ENCODE measurements at places on chromosomes 1 and 21. TPM values are rescaled to one million over a fixed set of nuclear protein-coding genes. Genes with fewer than 3 reads are reported as not detected.

DNA sequence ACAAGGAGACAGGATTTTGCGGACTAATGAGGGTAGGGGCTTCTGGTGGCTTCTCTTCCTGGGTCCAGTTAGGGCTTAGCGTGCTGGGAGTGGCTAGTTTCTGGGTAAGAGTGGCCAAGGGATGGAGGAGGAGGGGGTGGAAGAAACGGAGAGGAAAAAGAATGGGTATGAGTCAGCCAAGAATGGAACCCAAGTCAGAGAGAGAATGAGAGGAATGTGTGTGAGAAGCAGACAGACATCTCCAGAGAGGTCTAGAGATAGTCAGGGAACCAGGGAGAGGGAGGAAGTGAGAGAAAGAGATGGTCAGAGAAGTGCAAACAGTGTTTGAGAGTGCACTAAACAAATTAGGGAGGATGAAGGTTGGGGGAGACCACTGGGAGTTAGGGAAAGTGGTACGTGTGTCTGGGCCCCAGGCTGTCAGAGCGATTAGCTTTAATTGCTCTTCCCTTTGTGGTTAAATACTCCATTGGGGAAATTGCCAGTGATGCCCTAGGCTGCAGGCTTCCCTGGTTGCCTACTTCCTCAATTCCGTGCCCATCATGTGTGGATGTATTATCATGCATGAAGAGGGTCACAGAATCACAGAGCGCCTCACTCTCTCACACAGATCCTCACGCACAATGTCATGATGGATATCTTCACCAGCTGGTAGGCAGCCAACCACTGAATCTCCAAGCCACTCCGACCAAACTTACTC lies 1.4 kb downstream of the PEA15 start:
- peak overlapping the region; percentile 85 for H3K27ac ChIP-seq
- DNase-seq: no peak
- no peak overlapping the region for H3K4me3 ChIP-seq
- peaks cover 54% of the 10 kb centered on the region for H3K4me1 ChIP-seq
- H3K27me3 ChIP-seq: no peaks in the 10 kb centered on the region

DNA sequence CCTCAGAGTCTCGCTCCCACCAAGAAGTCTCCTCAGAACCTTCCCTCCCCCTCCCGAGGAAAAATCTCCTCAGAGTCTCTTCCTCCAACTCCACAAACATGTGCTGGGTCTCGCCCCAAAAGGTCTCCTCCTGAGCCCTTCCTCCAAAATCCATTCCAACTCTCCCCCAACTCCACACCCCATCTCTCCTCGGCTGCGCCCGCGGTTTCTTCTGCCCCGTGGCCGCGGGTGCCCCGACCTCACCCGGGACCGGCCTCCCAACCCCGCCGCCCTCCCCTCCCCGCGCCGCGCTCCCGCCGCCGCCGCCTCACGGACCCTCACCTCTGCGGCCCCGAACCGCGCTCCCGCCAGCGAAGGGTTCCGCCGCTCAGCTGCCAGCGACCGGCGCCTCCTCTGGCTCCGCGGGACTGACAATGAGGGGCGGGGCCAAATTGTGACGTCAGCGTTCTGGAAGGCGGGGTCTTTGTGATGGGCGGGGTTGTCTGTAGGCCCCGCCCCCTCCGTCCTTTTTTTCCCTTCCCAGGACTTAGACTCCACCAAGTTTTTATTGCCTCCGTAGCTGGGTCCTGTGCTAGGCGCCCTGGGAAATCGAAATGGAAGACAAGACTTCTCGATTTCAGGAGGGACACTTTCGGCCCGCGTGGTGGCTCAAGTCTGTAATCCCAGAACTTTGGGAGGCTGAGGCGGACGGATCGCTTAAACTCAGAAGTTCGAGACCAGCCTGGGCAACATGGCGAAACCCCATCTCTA lies at the start of gene LUZP1:
LUZP1 (minus strand) TSS at position 412 of the 750 bp plus-strand sequence.
- peaks cover 8% of the 10 kb centered on the region for H3K4me1 ChIP-seq
- peak within 1 kb of the TSS; percentile 81 for H3K27ac ChIP-seq
- peak within 1 kb of the TSS; percentile 92 for H3K4me3 ChIP-seq
- H3K36me3 ChIP-seq: no peaks in the 10 kb centered on the region

DNA sequence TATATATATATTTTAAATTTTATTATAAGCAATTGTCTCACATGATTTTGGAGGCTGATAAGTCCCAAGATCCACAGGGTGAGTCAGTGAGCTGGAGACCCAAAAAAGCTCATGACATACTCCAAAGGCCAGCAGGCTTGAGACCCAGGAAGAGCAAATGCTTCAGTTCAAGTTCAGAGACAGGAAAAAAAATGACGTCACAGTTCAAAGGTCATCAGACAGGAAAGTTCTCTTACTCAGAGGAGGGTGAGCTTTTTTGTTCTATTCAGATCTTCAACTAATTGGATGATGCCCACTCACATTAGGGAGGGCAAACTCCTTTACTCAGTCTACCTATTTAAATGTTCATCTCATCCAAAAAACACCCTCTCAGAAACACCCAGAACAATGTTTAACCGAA lies 18.2 kb downstream of the RXRG start:
- H3K27me3 ChIP-seq: no peaks in the 10 kb centered on the region
- no peaks in the 10 kb centered on the region for H3K4me1 ChIP-seq
- H3K27ac ChIP-seq: no peak overlapping the region
- H3K36me3 ChIP-seq: no peaks in the 10 kb centered on the region

DNA sequence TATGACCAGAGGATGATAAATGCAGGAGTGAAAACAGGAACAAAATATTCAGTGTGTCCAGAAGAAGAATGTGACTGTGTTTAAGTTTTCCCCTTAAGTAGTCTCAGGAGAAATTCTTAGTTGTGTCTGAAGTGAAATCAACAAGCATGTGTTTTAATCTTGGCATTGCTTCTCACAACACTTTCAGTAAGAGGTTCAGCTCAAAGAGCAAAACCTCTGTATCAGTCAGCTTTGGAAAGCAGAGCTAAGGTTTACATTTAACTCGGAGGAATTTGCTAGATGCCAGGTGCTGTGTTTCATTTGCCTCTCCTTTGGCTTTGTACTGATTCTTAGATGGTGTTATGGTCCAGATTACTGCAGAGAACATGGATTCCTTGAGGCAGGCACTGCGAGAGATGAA lies 28.6 kb downstream of the CC2D1B start:
- no peaks in the 10 kb centered on the region for H3K27me3 ChIP-seq
- no peak overlapping the region for H3K4me3 ChIP-seq
- peaks cover 2% of the 10 kb centered on the region for H3K36me3 ChIP-seq
- no peak for DNase-seq

DNA sequence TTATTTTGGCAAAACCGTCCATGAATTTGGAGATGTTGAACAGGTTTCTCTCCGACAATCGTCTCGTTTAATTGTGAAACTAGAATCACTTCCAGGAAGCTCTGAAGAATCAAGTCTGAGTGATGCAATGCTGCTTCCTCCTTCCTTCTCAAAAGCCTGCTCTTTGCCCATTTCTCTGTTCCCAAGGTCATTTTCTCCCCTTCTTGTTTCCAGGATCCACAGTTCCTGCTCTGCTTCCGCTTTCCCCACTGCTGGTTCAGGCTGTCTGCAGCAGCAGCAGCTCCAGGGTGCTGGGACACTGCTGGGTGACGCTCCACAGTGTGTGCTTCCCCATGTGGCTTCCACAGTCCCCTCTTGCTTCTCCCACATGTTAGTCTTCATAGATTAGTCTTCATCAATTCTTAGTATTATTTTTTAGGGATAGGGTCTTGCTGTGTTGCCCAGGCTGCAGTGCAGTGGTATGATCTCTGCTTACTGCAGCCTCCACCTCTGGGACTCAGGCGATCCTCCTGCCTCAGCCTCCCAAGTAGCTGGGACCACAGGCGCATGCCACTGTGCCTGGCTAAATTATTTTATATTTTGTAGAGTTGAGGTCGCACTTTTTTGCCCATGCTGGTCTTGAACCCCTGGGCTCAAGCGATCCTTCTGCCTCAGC lies 156.2 kb downstream of the DYRK1A start:
- H3K27me3 ChIP-seq: no peaks in the 10 kb centered on the region
- H3K4me3 ChIP-seq: no peak overlapping the region
- no peaks in the 10 kb centered on the region for H3K36me3 ChIP-seq

The CDC7 gene
- 0.78 TPM for total RNA-seq

GRCh38 chr1:199173356-199173755 lies 534.5 kb downstream of the PTPRC start:
- no peak overlapping the region for H3K4me3 ChIP-seq
- no peak for DNase-seq

The ZNF678 gene
- 11.2 TPM for total RNA-seq

GRCh38 chr1:14681182-14681581 lies 82.7 kb downstream of the KAZN start:
- no peak for DNase-seq
- H3K4me3 ChIP-seq: no peak overlapping the region
- no peaks in the 10 kb centered on the region for H3K27me3 ChIP-seq
- no peaks in the 10 kb centered on the region for H3K36me3 ChIP-seq
- H3K4me1 ChIP-seq: no peaks in the 10 kb centered on the region
- H3K27ac ChIP-seq: no peak overlapping the region

DNA sequence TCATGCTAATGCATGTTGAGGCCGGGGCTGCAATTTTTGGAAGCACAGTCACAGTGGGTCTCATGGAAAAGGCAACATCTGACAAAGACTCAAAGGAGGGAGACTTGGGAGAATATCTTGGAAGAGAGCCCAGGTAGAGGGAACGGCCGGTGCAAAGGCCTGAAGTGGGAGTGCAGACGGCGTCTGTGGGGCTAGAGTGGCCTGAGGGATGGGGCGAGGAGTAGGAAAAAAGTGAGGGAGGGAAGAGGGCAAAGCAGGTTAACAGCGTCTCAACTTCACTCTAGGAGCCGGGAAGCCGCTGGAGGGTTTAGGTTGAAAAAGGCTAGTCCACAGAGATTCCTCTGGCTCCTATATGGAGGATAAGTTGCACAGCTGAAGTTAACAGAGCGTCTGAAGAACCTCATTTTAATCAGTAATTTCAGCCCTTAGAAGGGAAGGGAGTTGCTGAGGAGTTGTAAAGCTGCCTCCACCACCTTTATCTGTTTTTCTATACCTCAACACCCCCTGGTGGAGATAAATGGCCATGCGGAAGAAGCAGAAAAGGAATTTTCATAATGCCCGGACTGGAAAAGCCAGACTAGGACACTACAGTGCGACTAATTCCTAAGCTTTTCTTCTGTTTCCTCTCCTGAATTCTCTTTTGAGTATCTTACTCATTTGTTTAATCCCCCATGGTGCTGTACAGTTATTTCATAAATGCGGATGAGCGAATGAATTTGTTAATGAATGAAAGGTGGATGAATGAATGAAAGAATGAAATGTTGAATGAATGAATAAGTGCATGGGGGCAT lies 78.7 kb upstream of the ZNF281 start:
- H3K4me1 ChIP-seq: peaks cover 30% of the 10 kb centered on the region
- DNase-seq: peak; percentile 74
- no peaks in the 10 kb centered on the region for H3K36me3 ChIP-seq

The AIRE gene
- total RNA-seq: not detected

DNA sequence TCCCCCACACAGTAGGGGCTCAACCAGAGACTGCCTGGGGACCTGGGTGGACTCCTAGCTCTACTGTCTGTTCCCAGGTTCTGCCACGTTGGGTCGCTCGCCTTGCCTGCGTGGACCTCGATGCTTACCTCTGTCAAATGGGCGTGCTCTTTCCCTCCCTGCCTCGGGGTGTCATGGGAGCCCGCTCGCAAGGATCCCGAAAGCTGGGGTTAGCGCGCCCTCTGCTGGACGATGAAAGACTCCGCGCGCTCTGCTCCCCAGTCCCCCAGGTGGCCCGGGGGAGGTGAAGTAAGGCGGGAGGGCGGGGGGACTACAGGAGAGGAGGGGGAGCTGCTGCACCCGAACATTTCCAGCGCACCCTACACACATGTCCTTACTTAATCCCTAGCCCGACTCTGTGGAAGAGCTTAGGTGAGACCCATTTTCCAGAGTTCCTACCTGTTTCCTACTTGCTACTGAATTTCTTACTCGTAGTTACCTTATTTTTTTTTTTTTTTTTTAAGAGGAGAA lies 2.3 kb upstream of the BSND start:
- no peaks in the 10 kb centered on the region for H3K36me3 ChIP-seq
- peaks cover 9% of the 10 kb centered on the region for H3K27me3 ChIP-seq
- DNase-seq: peak; percentile 65
- no peak overlapping the region for H3K4me3 ChIP-seq
- H3K4me1 ChIP-seq: peaks cover 11% of the 10 kb centered on the region
- H3K27ac ChIP-seq: no peak overlapping the region

GRCh38 chr1:42921769-42922168 lies 36.9 kb downstream of the SLC2A1 start:
- H3K36me3 ChIP-seq: no peaks in the 10 kb centered on the region
- H3K4me3 ChIP-seq: no peak overlapping the region
- H3K27ac ChIP-seq: no peak overlapping the region

Measured in body of pancreas (tissue), 4 donors.